ENCODE measurements at places on chromosomes 5 and 9.

GRCh38 chr9:9170439-9171134, 1371.0 kb upstream of the DMAC1 start:
- no peak for DNase-seq

- no peak for DNase-seq
These were observed 24.0 kb upstream of the ADAM19 start for GRCh38 chr5:157599565-157599964.

DNA sequence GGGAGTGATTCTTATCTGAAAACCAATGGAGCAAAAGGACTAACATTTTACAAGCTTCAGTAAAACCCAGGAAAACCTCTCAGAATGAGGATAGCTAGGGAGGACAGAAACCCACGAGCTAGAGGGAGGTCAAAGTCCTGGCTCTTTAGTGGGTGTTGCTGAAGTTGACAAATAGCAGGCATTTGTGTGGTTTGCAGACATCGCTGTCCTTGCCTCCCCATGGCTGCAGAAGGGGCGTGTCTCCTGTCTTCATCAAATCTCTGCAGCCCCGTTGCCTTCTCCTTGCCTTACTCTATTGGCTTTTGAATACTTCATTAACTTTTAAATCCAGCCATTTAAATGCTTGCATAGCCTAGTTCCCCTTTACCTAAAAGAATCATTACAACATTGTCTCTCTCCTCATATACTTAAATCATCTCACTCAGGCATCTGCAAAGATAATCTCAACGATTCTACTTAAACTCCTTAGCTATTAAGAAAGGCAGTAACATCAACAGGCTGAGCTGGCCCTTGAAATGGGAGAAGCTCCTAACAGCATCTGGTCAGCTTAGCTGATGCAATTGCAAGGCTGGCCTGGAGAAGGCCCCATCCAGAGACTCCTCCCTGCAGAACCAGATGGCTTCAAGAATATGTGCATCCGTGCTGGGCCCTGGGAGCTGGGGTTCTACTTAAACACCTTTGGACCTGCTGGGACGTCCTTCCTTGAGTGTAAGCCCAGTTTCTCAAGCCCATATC, 152.8 kb upstream of the TAS2R1 start:
- no peak for DNase-seq

GRCh38 chr5:36664766-36665165, 58.4 kb downstream of the SLC1A3 start:
- DNase-seq = no peak

DNA sequence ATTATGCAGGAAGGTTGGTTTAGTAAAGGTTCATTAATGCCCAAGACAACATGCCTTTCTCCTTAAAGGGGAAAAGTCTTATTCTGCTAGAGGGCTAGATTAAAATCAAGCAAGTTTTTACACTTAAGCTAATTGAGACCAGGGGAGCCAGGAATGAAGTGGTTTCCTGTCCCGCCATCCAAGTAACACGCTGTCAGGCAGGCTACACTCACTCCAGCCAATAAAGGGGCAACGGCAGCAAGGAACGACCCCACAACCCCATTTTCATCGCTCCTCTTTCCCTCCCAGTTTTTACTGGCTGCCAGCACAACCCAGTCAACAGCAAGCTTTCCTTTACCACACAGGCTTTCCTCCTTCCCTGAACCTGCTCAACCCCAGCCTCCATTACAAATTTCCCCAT, 225.1 kb downstream of the DCP2 start:
- no peak for DNase-seq

DNA sequence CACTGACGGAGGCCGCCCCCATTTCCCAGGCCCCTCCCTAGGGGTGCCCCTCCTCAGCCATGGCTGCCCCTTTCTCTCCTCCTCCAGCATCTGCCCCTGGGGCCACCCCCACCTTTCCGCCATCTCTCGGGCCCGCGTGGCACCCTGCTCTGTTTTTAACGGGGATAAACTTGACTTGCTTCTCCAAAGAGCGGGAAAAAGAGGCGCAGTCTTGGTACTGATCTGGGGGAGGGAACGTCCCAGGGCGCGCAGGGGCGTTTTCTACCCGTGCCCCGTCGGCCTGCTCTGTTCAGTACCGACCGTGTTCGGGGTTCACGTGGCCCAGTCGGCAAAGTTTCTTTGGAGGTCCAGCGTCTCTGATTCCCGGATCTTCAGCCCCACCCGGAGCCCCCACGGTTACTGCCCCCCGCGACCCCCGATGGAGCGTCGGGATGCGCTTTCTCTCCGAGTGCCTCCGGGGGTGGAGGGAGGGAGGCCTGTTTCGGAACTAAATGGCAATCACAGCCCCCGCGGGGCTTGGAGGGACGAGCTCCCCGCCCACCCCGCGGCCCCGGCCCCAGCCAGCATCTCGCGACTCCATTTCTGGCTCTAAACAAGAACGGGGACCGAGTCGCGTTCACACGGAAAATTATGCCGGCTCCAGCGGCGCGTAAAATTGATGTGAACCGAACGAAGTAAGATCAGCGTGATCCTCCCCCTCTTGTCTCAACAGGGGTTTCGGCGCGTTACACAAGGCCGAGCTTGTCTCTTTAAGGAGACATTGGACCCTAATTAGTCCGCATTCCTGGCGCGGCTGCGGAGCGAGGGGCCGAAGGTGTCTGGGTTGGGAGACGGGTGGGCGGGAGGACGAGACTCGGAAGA, 1.1 kb upstream of the TLE4 start:
- DNase-seq = peak; percentile 45

GRCh38 chr9:99405359-99405758, 183.3 kb downstream of the SEC61B start:
- DNase-seq = no peak

GRCh38 chr5:99037668-99038067, 108.9 kb upstream of the CHD1 start:
- DNase-seq = no peak

GRCh38 chr9:106857811-106858470, 5.0 kb upstream of the ZNF462 start:
- DNase-seq = no peak

- DNase-seq = no peak
These were observed 218.6 kb downstream of the SEMA6A start for GRCh38 chr5:116355819-116356601.

GRCh38 chr5:143207563-143208364, 195.7 kb downstream of the NR3C1 start:
- no peak for DNase-seq

GRCh38 chr9:86043999-86044398, 55.4 kb downstream of the GOLM1 start:
- no peak for DNase-seq

GRCh38 chr5:122517091-122517490, 205.1 kb downstream of the SNCAIP start:
- no peak for DNase-seq

- DNase-seq = no peak
These were observed 388.0 kb upstream of the ZNF608 start for GRCh38 chr5:125134216-125135081.

GRCh38 chr5:93717162-93717561, 24.2 kb downstream of the POU5F2 start:
- no peak for DNase-seq

GRCh38 chr5:172082180-172082579, 75.7 kb upstream of the FBXW11 start:
- DNase-seq = no peak

DNA sequence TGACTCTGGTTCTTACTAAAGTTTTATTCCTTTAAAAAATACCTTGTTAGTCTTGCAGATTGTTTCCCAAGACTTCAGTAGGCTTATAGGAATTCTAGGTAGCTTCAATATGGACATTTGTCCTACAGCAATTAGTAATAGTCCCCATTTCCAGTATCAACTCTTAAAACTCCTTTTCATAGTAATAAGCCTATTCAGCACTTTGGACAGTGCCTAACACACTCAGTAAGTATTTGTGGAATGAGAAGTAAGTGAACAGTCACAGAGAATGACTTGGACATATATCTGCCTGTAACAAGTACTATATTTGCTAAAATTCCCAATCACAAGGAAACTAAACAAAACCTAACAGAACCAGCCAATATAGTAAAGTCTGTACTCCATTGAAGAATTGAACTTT, 1291.8 kb upstream of the DMAC1 start:
- DNase-seq = no peak

- no peak for DNase-seq
These were observed 47.7 kb upstream of the GARNL3 start for GRCh38 chr9:127216888-127217217.

DNA sequence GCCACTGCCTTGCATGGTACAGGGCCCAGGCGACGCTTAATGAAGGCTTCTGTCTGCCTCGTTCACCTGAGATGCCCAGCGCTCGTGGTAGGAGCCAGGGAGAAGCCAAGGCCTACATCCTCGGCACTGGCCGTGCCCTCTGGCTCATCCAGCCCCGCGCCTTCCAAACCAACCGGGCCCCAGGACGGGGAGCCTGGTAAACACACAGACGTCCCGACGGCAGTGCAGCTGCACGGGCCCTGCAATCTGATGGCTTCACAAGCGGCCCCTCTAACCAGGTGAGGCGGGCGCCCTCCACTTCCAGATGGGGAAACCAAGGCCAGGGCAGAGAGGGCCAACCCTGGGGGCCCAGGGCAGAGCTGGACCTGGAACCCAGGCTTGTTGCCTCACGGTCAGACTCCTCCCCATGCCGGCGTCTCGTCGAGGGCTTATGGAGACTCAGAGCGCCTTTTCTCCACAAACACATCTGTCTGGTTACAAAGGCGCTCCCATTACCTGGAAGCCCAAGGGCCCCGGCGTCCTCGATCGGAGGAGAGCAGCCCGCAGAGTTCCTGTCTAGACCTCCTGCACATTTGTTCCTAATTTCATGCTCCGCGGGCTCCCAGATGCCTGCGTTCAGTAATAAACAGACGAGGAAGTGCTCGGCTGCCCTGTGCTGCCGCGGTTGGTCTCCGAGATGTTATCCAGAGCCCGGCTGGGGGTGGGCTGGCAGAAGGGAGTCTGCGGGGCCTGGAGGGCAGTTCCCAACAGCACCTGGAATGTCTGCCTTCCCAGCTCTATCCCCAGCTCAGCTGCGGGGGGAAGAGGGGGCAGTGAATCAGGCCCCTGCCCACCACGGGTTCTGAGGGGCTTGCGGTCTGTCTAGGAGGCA, 23.5 kb downstream of the FAM163B start:
- no peak for DNase-seq

DNA sequence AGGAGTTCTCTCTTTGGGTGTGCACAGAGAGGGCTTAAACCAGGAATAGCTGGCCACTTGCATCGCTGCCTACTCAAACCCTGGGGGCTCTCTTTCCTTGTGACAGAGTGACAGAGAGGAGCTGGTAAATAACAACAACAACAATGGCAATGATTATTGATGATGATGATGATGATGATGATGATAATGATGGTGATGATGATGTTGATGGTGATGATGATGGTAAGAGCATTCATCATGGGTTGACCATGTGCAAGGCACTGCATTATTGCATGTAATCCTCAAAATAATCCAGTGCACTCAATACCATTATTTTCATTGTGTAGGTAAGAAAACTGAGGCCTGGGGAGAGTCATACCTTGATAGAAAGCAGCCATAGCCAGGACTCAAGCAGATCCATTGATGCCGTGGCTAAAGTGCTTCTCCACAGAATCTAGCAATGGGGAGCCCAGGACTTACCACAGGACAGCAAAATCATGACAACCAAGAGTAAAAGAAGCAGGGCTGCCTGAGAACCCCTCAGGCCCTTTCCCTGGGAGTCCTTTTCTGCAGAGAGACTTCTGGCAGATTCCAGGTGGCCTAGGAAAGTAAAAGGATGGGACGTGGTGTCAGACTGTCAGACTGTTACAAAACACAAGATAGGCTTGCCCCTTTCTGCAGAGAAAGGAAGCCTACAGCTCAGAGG, 4.8 kb downstream of the FOXI1 start:
- DNase-seq = no peak

DNA sequence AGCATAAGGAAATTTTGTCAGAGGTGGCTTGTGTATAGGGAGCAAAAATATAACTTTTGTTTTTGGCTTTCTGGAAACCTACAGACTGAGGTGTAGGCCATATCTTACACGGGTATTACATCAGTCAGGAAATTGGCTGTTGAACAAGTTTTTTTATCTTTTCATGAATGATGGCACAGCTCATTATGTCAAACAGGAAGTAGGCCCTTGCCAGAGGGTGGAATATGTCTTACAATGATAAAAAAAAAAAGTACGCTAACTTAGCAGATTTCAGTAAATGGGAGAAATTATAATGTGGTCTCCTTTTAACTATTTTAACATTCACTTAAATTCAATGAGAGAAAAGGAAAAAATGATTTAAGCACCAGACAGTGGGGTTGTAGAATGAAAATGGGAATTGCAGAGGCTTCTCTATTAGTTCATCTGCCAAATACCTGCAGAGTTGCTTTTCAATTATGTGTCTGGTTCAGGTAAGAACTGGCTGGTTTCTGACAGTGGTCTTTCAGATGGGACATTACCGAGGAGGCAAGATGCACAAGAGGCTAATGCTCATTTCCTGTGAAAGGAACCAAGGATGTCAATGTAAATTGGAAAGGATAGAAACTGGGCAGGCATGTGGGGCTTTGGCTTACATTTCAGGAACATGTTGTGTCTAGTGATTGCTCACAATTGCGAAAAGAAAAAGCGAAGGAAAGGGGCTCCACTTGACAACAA, 169.9 kb downstream of the NNT start:
- no peak for DNase-seq

DNA sequence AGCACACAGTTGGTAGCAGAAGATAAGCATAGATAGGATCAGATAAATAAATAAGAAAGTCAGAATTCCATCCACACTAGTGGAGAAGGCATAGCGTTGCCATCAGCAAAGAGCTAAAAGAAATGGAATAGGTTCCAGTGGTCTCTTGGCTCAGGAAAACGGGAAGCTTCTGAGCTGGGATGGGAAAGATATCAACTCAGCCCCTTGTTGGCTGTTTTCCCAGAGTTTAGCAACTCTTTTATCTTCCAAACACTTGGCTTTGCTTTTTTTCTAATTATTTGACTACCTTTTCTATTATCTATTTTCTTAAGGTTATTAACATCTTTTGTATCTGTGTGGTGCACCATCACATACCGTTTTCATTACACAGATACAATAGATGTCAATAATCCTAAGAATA, 445.7 kb upstream of the TRPC7 start:
- no peak for DNase-seq

DNA sequence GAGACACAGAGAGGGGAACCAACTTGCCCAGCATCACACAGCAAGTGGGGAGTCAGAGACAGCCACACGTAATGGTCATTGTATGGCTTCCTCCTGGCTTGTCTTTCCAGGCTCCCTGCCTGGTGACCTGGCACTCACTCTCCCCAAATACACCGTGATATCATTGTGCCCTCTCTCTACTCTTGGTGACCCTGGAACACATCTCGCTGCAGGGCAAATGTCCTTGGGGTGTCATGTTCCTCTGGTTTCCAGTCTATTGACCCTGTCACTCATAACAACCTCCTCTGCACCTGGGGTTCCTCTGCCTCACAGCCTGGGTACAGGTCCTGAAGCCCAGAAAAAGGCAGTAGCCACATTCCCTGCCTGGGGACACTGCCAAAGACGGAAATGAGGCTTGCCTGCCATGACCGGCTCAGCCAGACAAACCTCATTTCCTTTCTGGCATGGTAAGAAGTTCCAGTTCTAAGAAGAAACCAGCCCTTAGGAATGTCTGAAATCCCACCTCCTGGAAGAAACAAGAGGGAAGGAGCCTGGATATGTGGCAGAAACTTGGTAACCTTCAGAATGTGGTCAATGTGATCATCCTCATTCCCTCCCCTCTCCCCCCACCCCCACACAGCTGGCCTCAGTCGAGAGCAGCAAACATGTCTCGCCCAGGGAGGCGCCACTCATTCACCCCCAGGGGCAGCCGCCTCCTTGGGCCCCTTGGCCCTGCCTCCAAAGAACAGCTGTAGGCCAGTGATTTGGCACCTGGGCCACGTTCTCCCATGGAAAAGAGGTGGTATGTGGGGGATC, 30.6 kb upstream of the SMU1 start:
- no peak for DNase-seq

Measured in activated CD8-positive, alpha-beta memory T cell treated with anti-CD3 and anti-CD28 coated beads for 48 hours (primary cell).